ENCODE measurements at places on chromosomes 11 and 22. TPM values are rescaled to one million over a fixed set of nuclear protein-coding genes. Genes with fewer than 3 reads are reported as not detected.

The TPST2 gene
- total RNA-seq = 81.9 TPM

The B4GALNT4 gene
- total RNA-seq = 8.2 TPM

The ZNF215 gene
- 0.80 TPM for total RNA-seq

The FBLN1 gene
- total RNA-seq = 267 TPM

- H3K27ac ChIP-seq = peak overlapping the region; percentile 59
- H3K4me1 ChIP-seq = no peaks in the 10 kb centered on the region
- no peaks in the 10 kb centered on the region for H3K36me3 ChIP-seq
- no peaks in the 10 kb centered on the region for H3K27me3 ChIP-seq
- DNase-seq = no peak
These were observed 22.3 kb upstream of the MICAL2 start for GRCh38 chr11:12088047-12088481.

GRCh38 chr22:23093051-23093788, 22.9 kb downstream of the GNAZ start:
- DNase-seq = no peak
- no peak overlapping the region for H3K27ac ChIP-seq
- H3K4me3 ChIP-seq = no peak overlapping the region
- H3K4me1 ChIP-seq = peaks cover 5% of the 10 kb centered on the region

DNA sequence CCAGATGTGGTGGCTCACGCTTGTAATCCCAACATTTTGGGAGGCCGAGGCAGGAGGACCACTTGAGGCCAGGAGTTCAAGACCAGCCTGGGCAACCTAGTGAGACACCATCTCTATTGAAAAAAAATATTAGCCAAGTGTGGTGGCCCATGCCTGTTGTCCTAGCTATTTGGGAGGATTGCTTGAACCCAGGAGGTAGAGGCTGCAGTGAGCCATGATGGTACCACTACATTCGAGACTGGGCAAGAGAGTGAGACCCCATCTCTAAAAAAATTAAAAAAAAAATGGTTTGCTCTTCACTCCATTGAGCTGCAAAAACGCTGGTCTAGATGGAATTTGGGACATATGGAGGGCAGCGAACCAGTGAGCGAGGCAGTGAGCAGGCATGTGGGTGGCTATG, 21.6 kb upstream of the SOX10 start:
- no peaks in the 10 kb centered on the region for H3K4me1 ChIP-seq
- no peaks in the 10 kb centered on the region for H3K27me3 ChIP-seq
- DNase-seq = no peak
- H3K27ac ChIP-seq = no peak overlapping the region
- H3K36me3 ChIP-seq = no peaks in the 10 kb centered on the region

DNA sequence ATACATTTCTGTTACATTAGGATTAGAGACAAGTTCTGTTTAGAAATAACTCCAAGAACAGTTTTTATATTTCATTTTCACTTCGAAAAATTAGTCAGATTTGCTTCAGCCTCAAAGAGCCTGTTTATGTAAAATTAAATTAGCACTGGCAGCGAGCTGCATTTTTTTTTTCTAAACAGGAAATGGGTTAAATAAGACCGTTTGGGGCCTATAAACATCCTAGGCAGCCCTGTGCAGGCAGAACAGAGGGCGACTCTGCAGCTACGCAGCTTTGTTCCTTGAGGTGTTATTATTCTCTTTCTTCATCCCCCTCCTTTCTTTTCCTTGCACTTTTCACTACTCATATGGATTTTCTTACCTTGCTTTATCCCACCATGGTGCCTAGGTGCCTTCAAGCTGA, 48.7 kb downstream of the CWC15 start:
- no peak overlapping the region for H3K4me3 ChIP-seq
- H3K27me3 ChIP-seq = no peaks in the 10 kb centered on the region
- no peak overlapping the region for H3K27ac ChIP-seq
- no peak for DNase-seq
- no peaks in the 10 kb centered on the region for H3K4me1 ChIP-seq

- H3K27me3 ChIP-seq = no peaks in the 10 kb centered on the region
- no peak overlapping the region for H3K27ac ChIP-seq
- no peaks in the 10 kb centered on the region for H3K4me1 ChIP-seq
- no peak overlapping the region for H3K4me3 ChIP-seq
- no peaks in the 10 kb centered on the region for H3K36me3 ChIP-seq
- no peak for DNase-seq
These were observed 31.8 kb downstream of the SCN3B start for GRCh38 chr11:123622576-123622975.

DNA sequence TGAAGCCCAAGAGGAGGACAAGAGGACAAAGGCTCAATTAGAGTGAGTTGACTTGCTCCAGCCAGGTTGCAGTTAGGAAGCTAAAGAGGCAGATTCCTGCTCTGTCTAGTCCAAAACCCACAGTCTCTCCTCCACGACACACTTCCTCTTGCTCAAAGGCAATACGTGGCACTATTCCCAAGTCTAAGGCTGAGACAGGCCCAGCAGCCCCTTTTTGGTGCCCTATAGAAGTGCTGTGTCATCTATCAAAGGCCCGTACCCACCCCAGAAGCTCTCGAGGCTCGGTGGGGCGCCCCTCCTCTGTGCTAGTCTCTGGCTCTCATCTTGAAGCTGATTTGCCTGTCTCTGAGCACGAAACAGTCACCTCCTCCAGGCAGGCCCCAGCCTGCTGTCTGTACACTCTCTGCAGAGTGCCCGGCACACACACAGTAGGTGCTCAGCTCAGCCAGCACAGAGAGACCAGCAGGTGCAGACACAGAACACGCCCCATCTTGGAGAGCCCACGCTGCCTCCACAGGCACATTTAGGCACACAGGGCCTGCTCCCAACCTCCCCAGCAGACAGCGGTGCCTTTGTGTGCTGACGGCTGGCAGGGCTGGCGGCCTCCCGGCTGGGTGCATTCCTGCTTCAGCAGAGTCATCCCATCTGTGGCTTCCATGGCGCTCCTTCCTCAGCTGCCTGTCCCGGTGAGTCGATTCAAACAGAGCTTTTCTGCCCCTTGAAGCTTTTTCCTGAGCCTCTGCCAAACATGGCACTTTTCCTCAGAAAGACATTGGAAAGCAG, 52.8 kb downstream of the MYH9 start:
- peak; percentile 78 for DNase-seq
- H3K27ac ChIP-seq = peak overlapping the region; percentile 96
- H3K27me3 ChIP-seq = no peaks in the 10 kb centered on the region
- H3K36me3 ChIP-seq = peaks cover 4% of the 10 kb centered on the region

Data from breast epithelium (tissue), 4 donors.